ENCODE measurements at places on chromosomes 3 and 15.

GRCh38 chr3:126376444-126376843 lies 18.3 kb upstream of the CFAP100 start:
- no peak for DNase-seq

GRCh38 chr3:121542924-121543323 lies 2.9 kb downstream of the POLQ start:
- no peak for DNase-seq

- DNase-seq: no peak
Measured at GRCh38 chr3:155494332-155494731, 200.8 kb upstream of the STRIT1 start.

GRCh38 chr15:90991587-90992285 lies 2.6 kb downstream of the PRC1 start:
- DNase-seq: no peak

GRCh38 chr3:173351886-173352285 lies 45.7 kb upstream of the NLGN1 start:
- DNase-seq: no peak

- no peak for DNase-seq
Measured at GRCh38 chr15:40323953-40324937, 753 bp downstream of the INAFM2 start.

DNA sequence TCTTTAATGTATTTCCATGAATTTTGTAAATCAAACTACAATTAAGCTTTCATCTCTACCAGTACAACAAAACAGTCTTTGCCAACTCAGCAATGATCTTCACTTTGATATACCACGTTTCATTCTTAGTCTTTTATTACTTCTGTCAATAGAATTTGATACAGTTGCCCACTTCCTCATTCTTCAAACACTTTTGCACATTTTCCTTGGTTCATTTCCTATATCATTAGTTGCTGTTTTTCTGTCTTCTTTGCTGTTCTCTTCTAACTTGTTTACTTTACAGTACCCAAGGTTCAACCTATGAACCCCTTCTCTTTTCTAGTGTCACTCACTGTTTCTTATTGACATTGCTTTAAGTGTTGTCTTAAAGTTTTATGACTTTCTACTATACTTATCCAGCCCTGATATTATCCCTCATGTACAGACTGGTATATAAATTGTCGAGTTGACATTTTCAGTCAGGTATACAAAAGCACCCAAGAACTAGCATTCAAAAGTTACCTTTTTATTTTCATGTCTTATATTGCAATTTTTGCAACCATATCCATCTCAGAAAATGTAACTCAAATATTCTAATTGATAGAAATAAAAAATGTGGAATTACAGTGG lies 903.1 kb downstream of the NSUN3 start:
- no peak for DNase-seq

- DNase-seq: no peak
Measured at GRCh38 chr15:94205366-94205765, 26.0 kb upstream of the MCTP2 start.

DNA sequence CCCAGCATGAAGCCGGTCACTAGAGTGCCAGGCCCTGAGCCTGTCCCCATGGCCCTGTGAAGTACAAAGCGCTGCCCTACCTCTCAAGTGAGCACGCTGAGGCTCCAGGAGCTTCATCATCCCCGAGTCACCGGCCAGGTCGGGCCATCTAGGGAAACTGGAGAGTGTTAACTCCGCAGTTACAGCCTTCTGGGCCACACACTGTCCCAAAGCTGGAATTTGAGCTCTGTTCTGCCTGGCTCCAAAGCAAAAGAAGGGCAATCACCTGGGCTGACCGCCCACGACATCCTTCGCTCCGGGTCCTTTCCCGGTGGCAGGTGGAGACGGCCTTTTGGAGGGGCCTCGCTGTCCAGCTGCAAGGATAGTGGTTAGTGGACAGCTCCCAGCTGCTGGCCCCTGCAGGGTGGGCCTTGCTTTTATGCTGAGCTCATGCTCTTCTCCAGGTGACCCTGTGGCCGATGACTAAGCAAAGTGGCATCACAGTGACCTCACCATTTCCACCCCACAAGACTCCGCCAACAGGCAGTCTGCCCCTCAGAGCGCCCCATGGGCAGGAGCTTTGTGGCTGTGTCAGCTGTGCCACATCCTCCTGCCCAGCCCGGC lies 3.5 kb upstream of the MUC4 start:
- no peak for DNase-seq

- DNase-seq: no peak
Measured at GRCh38 chr3:134328147-134328591, 46.1 kb downstream of the AMOTL2 start.

GRCh38 chr3:137906985-137907649 lies 102.8 kb upstream of the CLDN18 start:
- DNase-seq: no peak

DNA sequence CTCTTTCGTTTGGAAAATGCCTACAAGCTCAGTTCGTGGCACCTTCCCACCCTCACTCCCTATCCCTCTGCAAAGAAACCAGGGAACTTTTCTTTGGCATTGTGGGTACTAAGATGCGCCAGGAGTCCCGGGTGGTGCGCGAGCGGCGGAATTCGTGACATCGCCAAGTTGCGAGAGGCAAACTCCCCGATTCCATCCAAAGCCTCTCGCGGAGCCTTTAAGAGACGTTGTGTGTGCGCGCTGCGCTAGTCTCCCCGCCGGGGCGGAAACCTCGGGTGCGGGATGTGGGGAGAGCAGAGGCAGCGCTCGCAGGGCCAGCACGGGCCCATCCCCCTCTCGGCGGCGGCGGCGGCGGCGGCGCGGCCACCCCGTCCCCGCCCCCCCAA lies 443 bp upstream of the NR2F2 start:
- peak; percentile 65 for DNase-seq

DNA sequence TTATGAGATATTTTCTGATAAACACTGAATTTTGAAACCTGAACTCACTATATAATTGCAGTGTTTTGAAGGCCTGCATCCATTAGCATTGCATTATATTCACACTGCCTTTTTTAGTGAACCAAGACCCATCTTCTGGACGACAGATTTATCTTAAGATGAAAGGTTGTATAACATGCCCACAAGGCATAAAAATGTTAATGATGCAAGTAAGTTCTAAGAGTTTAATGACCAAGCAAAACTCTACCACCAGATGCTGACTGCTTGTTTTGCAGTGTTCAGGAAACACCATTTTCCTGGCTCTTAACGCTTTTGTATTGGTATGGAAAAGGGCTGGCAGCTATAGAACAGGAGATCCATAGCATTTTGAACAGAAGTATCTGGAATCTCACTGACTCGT lies 46.1 kb downstream of the USP50 start:
- DNase-seq: no peak

DNA sequence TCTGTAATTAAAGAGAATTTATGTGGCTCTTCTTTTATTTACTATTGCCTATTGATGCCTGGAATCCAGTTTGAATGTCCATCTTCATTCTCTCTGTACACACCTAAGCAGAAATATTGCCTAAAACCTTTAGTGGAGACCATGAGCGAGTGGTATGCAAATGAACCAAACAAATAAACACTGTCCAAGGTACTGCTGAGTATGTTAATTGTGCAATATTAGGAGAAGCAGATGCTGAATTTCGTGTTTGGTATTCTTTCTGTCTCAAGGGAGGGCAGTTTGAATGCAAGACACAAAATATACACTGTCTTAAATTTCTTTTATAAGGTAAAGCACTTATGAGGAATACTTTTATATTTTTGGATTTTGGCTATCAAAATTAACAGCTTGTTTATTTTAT lies 440.9 kb downstream of the RBMS3 start:
- DNase-seq: no peak

- DNase-seq: no peak
Measured at GRCh38 chr3:126680667-126681055, 23.4 kb upstream of the CHCHD6 start.

- DNase-seq: no peak
Measured at GRCh38 chr3:77381431-77381830, 341.5 kb downstream of the ROBO2 start.

DNA sequence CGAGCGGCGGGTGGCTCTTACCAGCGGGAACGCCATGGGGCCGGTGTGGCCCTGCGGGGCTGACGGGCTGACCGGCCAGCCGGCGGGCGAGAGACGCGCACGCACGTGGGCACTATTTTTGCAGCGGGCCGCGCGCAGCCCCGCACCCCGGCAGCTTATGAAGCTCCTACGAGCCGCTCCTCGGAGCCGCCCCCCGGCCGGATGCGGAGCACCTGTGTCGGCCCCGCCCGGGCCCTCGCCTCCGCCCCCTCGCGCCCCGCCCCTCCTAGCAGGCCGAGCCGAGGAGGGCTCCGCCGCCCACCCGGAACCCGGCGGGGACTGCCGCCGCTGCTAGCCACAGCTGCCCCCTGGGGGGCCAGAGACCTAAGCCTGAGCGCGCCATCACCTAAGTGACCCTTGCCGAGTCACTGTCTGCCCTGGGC lies 683 bp upstream of the CPEB1 start:
- no peak for DNase-seq

DNA sequence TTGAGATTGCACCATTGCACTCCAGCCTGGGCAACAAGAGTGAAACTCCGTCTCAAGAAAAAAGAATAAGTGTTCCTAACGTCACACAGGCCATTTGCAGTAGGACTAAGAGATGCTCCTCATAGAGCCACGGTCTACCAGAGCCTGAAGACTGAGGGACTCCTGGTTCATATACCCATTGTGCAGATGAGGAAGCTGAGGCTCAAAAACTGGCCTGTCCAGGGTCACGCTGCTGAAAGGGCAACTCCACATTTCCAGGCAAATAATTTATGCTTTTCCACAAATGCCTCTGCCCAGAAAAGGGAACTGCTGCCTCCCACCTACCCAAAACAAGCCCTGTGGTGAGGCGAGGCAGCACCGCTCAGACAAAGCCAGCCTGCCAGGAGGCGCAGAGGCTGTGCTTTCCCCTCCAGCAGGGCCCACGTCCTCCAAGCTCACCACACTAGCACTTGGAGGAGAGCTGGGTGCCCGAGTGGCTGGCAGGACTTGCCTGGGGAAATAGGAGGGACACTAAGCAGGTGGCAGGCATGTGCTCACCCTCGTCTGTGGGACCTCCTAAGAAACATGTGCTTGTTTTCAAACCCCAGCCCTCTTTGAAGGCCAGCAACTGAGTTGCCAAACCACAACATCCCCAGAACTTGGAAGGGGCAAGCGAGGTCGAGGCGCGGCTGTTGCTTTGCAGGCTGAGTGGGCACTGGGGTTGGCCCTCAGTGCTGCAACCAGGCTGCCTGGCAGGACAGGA lies 195.6 kb downstream of the XXYLT1 start:
- DNase-seq: no peak

- DNase-seq: peak; percentile 87
Measured at GRCh38 chr3:171770689-171771620, 39.3 kb downstream of the PLD1 start.

DNA sequence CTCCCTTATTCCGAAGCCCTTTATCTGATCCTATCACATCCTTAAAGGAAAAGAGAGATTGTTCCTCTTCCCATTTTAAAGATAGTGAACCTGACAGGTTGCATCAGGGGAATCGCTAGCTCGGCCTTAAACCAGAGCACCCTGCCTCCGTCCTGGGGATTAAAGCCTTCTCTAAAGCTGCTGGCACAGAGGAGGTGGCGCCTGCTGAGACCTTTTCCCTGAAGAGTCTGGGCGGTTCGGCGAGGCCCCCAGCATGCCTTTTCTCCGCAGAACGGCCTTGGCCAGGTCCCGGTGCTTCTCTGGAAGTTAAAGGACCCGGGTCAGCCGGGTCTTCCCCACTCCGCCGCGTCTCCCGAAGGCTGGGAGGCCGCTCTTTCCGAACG lies 593 bp downstream of the FAM219B start:
- peak; percentile 27 for DNase-seq

DNA sequence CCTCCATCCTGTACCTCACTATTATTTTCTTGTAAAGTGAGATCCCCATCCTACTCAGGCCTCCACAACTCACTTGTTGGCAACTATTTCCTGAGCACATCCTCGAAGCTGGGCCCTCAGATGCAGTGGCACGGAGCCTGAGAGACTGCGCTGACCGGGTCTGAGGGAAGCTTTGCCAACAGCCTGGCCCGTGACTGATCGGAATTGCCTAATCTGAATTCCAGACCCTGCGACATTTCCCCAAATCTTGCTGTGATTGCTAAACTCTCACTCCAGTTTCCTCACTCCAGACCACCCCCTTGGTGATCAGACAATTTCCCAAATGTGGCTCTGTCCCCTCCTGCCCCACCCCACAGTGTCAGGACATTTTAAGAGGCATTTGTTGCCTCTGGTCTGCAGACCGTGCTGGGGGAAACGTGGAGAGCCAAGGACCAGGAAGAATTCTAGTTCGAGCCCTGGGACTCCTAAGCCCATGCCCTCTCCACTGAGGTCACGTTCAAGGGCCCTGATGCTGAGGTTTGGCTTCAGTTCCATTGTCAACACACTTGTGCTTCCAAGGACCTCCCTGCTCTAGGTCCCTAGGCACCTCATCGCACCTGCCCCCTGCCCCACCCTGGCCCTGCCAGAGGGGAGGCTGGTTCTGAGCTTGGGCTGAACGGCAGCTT lies 22.8 kb downstream of the KLHL25 start:
- DNase-seq: no peak

GRCh38 chr3:194570235-194570634 lies 63.0 kb downstream of the TMEM44 start:
- no peak for DNase-seq

DNA sequence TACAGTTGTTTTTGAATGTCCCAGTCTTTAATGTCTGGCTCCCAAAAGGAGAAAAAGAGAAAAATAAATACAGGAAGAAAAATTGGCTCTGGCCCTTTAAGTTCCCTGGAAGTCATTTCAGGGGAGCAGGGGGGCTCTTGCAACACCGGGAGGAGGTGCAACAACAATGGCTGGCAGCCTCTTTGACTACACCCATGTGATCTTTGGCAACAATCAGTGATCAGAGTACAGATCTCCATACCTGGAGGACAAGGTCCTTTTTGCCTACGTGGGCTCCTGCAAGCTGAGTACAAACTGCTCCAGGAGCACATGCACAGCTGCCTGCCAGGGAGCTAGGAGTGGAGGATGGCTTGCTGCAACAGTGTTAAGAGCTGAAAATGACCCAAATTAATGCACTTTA lies 63.9 kb downstream of the GLCE start:
- DNase-seq: no peak
